ENCODE measurements at places on chromosomes 1 and 21. TPM values are rescaled to one million over a fixed set of nuclear protein-coding genes. Genes with fewer than 3 reads are reported as not detected.

- DNase-seq, result peak; percentile 41
Measured at GRCh38 chr1:155086128-155086741, 7.6 kb downstream of the EFNA3 start.

- DNase-seq, result no peak
Measured at GRCh38 chr1:34690269-34690668, 64.6 kb upstream of the GJB5 start.

DNA sequence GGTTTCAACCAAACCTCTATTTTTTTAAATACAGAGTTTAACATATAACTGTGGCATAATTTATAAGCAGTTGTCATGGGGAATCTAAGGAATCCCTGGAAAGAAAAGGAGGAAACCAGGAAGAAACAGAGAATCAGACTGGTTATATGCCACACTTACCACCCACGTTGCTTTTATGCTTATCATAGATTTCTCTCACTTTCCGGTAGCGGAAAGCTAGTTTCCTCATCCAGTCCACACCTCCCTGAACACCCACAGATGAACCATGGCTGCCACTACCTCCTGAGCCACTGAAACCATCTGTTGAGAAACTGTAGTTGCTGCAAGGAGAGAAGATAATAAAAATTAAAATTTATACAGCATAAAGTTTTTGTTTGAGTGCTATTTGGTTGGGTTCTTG lies 33.5 kb downstream of the XKR8 start:
- no peak for DNase-seq

DNA sequence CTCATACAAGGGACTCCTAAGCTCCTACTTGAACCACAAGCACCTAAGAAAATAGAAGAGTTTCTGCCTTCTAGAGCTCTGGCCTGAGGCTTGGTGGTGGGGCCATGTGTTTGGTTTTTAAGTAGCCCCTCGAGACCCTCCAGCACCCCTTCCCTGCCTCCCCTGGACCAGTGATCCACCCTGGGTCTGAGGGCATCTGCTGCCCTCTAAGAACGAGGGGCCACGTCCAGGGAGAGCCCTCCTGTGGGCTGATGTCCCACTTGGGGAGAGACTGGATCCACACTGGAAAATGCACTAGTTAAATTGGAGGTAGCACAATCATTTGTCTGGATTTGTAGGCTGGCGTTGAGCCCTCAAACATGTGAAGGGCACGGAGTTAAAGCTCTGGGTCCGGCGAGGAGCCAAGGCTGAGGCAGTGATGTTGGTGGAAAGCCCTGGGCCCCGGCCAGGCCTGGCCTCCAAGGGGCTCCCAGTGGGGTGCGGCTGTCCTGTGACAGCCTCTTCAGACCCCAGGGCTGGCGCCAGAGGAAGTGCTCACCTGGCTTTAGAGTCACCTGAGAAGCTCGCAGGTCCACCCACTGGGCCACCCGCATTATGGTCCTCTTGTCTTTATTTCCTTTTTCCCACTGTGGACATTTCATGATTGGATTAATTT lies 65.2 kb downstream of the SLC37A1 start:
- DNase-seq, result no peak

DNA sequence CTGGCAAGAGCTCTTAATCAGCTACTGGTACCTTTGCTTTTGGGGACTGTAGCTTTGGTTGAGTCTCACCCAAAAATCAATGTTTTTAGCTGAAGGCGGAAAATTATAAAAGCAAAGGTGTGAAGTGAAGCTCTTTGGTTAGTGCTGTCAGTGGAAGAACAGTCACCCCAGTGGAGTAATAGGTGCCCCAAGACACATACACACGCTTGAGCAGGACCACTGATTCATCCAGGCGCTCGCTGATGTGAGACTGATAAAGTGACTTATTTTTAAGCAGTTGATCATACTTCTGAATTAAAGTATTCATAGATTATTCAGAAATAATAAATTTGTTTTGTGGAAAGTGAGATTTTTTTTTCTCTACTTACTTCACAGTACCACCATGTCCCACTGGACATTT lies 37.1 kb downstream of the TGFB2 start:
- DNase-seq, result no peak

GRCh38 chr1:167681024-167681423 lies 40.8 kb upstream of the MPZL1 start:
- no peak for DNase-seq

DNA sequence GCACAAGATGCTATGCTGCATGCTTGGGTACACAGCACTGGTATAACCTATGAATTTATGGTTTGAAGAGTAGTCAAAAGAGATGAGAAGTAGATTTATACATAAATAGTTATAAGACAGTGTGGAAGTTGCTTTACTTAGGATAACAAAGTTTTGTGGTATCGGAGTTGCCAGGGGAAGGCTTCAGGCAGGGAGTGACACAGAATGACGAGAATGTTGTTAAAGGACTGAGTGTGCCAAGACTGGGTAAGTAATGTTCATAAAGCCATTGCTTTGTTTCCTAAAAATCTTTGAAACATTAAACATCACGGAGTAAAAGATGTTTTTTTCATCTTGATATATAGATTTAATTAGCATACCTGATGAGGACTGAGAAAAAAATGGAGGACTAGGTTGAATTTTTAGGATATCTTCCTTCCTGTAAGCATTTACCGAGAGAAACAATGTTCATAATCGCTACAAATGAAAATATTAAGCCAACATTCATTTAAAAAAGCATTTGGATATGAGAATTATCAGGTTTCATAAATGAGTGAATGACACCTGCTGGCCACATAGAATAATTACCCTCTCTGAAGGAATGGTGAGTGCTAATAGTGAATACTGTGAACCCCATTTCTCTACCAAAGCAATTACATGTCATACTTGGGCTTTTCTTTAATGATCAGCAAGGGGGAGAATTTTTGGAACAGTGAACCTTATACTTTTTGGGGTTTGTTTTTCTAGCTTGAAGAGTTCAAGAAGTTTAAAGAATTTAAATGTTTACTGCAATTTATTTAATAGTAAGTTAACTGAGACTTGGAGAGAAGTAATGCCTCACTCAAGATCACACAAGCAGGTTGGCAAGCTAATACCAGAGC lies 28.4 kb downstream of the EXTL2 start:
- peak; percentile 68 for DNase-seq

GRCh38 chr1:197235355-197235754 lies 32.7 kb upstream of the CRB1 start:
- no peak for DNase-seq

GRCh38 chr1:174425121-174425520 lies 22.6 kb upstream of the GPR52 start:
- no peak for DNase-seq

- peak; percentile 94 for DNase-seq
Measured at GRCh38 chr1:2322065-2322571, 69.2 kb downstream of the MORN1 start.

- DNase-seq, result peak; percentile 24
Measured at GRCh38 chr1:86706018-86706635, 1.8 kb downstream of the SH3GLB1 start.

- DNase-seq, result no peak
Measured at GRCh38 chr21:46011267-46011967, 29.8 kb downstream of the COL6A1 start.

DNA sequence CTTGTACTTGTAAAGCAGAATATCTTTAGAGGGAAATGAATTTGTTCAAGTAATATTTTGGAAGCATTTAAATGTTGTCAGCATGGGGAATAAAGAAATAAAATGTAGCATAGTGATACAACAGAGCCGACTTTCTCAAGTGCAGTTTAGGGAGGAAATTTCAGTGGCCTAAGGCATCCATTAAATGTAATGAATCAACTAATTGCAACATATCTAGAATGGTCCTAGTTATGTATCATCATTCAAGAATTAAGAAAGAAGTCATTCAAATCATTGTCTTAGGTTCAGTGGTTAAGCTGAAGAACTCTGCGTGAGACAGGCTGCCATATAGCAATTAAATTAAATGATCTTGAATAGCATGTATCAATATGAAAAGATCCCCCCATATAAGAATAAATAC lies 360.7 kb downstream of the TBX15 start:
- no peak for DNase-seq

C21orf58 gene
- total RNA-seq, result 5.5 TPM

PSRC1 gene
- total RNA-seq, result 23.3 TPM

MMEL1 gene
- under 0.01 TPM for total RNA-seq

WNT2B gene
- total RNA-seq, result 2.6 TPM

PLA2G2C gene
- total RNA-seq, result not detected

RPAP2 gene
- total RNA-seq, result 9.9 TPM

CLIC4 gene
- total RNA-seq, result 544 TPM

All from fibroblast of villous mesenchyme (primary cell).